Naive thymus-derived CD8-positive, alpha-beta T cell (primary cell): ENCODE measurements at places on chromosomes 2 and 18.

DNA sequence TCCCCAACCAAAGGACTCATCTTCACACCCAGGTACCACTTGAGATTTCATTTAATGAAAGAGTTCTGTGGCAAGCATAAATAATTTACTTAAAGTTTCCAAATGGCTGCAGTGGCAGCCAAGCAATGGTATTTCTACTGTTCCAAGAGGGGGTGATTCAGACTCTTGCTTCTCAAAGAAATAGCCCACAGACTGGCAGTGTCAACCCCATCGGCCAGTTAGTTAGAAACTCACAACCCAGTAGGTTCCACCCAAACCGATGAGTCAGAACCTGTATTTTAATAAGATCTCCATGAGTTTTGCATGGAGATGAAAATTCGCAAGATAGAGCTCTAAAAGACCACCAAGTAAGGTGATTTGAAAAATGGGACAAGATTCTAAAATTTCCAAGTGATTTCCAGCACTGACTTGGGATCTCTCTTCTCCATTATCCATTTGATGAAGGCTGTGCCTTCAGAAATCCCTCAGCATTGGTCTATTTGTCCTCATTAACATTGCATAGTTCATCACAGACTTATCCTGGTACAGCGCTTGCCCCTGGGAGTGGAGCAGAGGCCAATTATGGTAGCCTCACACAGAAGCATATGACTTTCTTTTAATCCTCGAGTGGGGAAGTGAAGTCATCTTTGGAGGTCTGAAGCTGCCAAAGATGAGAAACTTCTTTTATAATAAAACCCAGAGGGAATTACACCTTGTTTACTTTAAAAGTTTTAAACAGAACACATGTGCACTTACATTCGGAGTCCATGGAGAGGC, 361.4 kb upstream of the ID2 start:
- no peaks in the 10 kb centered on the region for H3K36me3 ChIP-seq
- H3K27me3 ChIP-seq: peaks cover 2% of the 10 kb centered on the region
- H3K4me1 ChIP-seq: peaks cover 44% of the 10 kb centered on the region
- no peak for DNase-seq
- peak overlapping the region; percentile 11 for H3K27ac ChIP-seq
- H3K4me3 ChIP-seq: no peak overlapping the region

- H3K4me1 ChIP-seq: no peaks in the 10 kb centered on the region
- no peaks in the 10 kb centered on the region for H3K36me3 ChIP-seq
- no peak overlapping the region for H3K27ac ChIP-seq
- no peak overlapping the region for H3K4me3 ChIP-seq
- H3K27me3 ChIP-seq: peaks cover 11% of the 10 kb centered on the region
These were observed 11.2 kb upstream of the SULT1C3 start for GRCh38 chr2:108228537-108228936.

DNA sequence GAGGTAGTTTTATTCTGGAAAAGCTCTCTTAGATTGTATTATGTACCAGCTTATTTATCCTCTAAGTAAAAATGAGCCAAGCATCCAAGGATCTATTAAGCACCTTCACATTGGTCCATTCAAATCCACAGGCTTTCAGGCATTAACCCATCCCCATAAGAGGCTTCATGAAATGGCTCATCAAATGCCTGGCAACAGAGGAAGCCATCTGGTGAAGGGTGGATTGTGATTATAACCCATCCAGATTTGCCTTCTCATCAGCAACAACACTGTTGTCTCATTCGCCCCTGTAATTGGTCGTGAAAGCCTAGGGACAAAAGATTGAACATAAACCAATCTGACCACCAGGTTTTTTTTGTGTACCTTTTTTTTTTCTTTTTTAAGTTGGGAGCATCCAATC, 134.3 kb upstream of the TACR1 start:
- no peaks in the 10 kb centered on the region for H3K4me1 ChIP-seq
- peaks cover 51% of the 10 kb centered on the region for H3K36me3 ChIP-seq
- no peak overlapping the region for H3K27ac ChIP-seq

DNA sequence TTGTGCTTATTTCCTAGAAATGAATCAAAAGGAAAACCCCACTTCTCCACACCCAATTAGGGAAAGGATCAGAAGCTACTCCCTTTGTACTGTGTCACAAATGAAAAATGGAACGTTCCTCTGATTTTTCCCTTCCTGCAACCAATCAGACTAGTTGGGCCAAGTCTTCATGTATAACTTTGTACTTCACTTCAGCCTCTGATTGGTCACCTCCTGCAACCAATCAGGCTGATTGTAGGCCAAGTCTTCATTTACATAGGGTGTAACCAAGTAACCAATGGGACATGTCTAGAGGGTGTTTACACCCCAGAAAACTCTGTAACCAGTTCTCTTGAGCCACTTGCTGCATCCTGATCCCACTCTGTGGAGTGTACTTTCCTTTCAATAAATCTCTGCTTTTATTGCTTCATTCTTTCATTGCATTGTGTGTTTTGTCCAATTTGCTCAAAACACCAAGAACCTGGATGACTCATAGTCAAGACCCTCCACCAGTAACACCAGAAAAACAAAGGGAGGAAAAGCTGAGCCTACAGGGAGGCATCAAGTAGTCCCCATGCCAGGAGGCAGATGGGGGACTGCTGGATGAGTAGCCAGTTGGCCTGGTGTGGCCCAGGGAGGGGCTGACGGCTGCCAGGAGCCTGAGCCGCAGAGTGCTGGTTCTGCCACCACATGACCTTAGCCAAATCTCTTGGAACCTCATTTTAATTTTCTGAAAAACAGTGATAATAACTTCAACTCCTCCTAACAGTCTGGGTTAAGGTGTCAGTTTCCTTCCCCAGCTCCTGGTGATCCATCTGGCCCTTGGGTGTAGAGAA, 46.1 kb downstream of the SOWAHC start:
- no peak for DNase-seq
- no peaks in the 10 kb centered on the region for H3K4me1 ChIP-seq
- no peak overlapping the region for H3K27ac ChIP-seq
- peaks cover 17% of the 10 kb centered on the region for H3K27me3 ChIP-seq
- H3K36me3 ChIP-seq: no peaks in the 10 kb centered on the region

DNA sequence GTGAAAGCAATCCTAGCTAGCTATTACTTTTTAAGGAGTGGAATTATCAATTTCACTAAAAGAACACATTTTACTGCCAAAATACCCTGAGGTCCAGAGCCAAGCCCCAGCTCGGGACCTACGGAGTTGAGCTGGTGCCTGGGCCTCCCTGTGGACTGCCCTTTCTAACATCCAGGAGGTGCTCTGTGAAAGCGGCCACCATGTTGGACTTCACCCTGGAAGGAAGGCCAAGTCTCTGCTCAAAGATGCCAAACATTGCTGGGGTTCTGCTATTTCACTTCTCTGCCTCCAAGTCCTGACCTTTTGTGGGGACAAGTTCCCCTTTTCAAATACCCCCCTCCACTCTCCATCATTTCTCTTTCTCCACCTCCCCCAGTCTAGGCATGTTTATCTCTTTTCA, 498.7 kb upstream of the RAB6C start:
- no peak for DNase-seq
- no peak overlapping the region for H3K4me3 ChIP-seq
- peaks cover 7% of the 10 kb centered on the region for H3K27me3 ChIP-seq
- peaks cover 2% of the 10 kb centered on the region for H3K4me1 ChIP-seq

- H3K27ac ChIP-seq: no peak overlapping the region
- no peak overlapping the region for H3K4me3 ChIP-seq
- no peak for DNase-seq
- H3K36me3 ChIP-seq: no peaks in the 10 kb centered on the region
- peaks cover 8% of the 10 kb centered on the region for H3K27me3 ChIP-seq
These were observed 320.7 kb downstream of the MTX2 start for GRCh38 chr2:176589825-176590440.

DNA sequence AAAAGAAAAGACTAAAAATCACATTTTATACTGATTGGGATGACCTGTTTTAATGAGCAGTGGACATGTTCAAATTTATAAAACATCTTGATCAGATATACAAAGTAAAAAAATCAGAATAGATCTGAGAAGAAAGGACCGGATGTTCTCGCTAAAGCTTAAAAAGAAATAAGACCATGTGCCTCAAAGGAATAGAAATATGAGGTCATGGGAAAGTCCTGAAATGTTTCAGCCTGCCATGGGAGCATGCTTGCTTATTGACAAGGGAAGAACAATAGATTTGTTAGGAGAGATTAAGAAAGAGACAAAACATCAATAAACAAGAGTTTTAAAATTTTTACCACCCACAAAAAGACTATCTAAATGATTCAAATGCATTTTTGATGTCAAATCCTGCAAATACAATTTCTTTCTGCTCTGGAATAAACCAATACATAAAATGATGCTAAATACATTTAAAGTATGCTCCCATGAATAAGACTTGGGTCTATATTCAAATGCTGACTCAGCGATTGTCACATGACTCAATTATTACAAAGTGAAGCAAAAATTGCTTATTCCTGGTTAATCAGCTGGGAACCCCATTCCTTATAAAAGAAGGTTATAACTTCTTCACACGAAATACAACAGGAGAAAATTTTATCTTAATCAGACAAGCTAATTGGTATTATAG, 633.9 kb upstream of the PKDCC start:
- no peaks in the 10 kb centered on the region for H3K4me1 ChIP-seq
- H3K27me3 ChIP-seq: no peaks in the 10 kb centered on the region
- DNase-seq: no peak
- H3K27ac ChIP-seq: no peak overlapping the region

GRCh38 chr18:48533340-48534070, 5.3 kb upstream of the CTIF start:
- peaks cover 27% of the 10 kb centered on the region for H3K27me3 ChIP-seq
- no peak overlapping the region for H3K27ac ChIP-seq
- H3K4me1 ChIP-seq: peaks cover under 1% of the 10 kb centered on the region

DNA sequence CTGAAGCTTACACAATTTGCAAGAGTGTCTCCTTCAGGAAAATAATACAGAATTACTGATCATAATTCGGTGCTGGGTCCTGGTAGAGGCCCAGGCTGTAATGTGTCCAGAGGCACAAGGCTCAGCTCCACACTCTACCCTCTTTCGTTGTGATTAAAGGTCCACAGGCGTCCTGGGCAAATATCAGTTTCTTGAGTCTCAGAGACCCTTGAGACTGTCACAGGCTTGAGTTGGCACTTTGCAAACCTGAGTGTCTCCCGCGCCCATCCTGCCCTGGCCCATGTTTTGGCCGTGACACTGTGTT, 46.9 kb upstream of the SMAD7 start:
- H3K36me3 ChIP-seq: no peaks in the 10 kb centered on the region
- DNase-seq: no peak

DNA sequence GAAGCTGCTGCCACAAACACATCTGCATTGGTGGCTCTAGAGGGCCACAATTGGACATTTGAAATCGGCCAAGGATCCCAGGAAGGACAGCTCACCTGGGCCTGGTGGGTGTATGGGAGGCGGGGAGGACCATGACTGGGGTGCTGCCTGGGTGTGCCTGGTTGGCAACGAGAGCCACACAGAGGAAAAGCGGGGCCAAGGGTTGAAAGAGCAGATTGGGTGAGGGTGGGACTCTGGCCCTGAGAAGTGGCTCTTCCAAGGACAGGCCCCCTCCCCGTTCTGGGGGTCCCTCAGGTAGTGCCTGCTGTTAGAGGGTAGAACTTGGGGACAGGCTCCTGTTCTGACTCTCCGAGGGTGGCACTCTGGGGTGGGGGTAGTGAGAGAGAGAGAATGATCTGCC, 102.9 kb downstream of the CLIP4 start:
- no peaks in the 10 kb centered on the region for H3K27me3 ChIP-seq
- no peaks in the 10 kb centered on the region for H3K4me1 ChIP-seq
- no peak overlapping the region for H3K27ac ChIP-seq
- no peaks in the 10 kb centered on the region for H3K36me3 ChIP-seq
- H3K4me3 ChIP-seq: no peak overlapping the region

- H3K4me1 ChIP-seq: no peaks in the 10 kb centered on the region
- DNase-seq: no peak
- H3K36me3 ChIP-seq: no peaks in the 10 kb centered on the region
- no peak overlapping the region for H3K27ac ChIP-seq
These were observed 652.0 kb downstream of the PLCL1 start for GRCh38 chr2:198456418-198456817.
